ENCODE measurements at places on chromosomes 6 and 20. TPM values are rescaled to one million over a fixed set of nuclear protein-coding genes. Genes with fewer than 3 reads are reported as not detected.

PLEKHG1 gene
- total RNA-seq: 36.2 TPM

PPP1R14C gene
- total RNA-seq: 0.18 TPM

TMEM151B gene
- not detected for total RNA-seq

DNA sequence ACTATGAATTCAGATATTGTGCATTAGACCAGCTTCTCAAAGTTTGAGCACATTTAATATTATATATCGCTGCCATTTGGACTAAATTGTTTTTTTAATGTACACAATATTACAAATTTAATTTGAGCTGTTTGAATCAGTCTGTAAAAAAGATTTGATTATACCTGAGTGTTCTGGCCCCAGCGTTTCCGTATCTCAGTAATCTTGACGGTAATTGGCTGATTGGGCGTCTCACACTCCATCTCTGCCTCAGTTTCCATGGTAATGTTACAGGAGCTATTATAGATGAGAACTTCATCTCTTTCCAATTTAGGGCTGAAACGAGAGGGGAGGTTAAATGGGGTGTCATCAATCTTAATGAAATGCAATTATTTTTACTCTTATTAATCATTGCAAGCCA, 77.3 kb downstream of the PKHD1 start:
- no peak overlapping the region for H3K4me3 ChIP-seq
- no peaks in the 10 kb centered on the region for H3K4me1 ChIP-seq
- no peak for DNase-seq
- no peaks in the 10 kb centered on the region for H3K27me3 ChIP-seq

- no peak overlapping the region for H3K27ac ChIP-seq
- no peaks in the 10 kb centered on the region for H3K36me3 ChIP-seq
- DNase-seq: peak; percentile 83
- peak overlapping the region; percentile 82 for H3K4me3 ChIP-seq
- H3K4me1 ChIP-seq: no peaks in the 10 kb centered on the region
Measured at GRCh38 chr6:53066077-53066417, 843 bp downstream of the FBXO9 start.

All from aorta (tissue), 5 donors.